ENCODE measurements at places on chromosomes 2 and 18. TPM values are rescaled to one million over a fixed set of nuclear protein-coding genes. Genes with fewer than 3 reads are reported as not detected.

Gene OTX1
- total RNA-seq = 2.8 TPM

Gene ACVR1C
- total RNA-seq = 3.5 TPM

Gene ADAM17
- total RNA-seq = 40.6 TPM

Gene CRYGD
- 3.7 TPM for total RNA-seq
